ENCODE measurements at places on chromosomes 4 and X.
A peak's percentile ranks its signal among the peaks of the same experiment; 100 is the strongest.

GRCh38 chr4:1628892-1629698, 55.0 kb downstream of the FAM53A start:
- DNase-seq: peak; percentile 70

DNA sequence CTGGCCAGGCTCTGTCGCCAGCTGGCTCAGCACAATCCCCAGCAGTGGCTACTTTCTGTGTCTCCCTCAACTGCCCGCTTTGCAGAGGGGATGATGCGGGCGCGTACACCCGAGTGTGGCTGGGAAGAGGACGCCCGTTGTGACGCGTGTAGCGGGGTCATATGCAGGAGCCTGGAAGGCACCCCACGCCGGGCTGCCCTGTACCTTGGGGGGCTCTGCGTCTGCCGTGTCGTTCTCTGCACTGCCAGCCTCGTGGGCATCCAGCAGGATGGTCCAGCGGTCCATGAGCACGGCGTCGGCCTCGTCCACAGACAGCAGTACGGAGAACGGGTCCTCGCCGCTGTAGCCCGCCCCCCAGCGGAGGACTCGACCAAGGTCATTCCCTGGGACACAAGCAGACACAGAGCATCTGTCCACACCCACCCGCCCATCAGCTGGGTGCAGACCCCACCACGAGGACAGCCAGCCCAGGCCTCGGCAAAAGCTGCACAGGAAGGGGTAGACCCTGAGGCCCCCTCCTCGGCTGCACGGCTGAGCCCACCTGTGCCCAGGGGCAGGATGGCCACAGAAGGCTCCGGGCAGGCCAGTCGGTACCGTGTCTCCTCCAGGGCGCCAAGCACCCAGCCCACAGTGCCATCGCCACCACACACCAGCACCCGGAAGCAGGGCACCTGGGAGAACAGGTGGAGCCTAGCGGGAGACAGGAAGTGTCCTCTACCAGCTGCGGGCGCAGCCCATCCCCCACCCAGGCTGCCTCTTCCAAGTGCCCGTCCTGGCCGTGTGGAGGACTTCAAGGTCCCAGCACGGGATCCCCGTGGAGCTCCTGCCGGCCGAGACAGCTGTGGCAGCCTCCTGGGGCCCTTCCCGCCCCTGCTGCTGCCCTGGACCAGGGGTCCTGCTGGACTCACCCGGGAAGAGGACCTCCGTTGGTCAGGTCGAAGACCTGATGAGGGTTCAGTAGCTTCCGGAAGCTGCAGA, 10.8 kb downstream of the DGKQ start:
- DNase-seq: no peak

- DNase-seq: no peak
Measured at GRCh38 chrX:11791090-11791489, 33.1 kb downstream of the MSL3 start.

DNA sequence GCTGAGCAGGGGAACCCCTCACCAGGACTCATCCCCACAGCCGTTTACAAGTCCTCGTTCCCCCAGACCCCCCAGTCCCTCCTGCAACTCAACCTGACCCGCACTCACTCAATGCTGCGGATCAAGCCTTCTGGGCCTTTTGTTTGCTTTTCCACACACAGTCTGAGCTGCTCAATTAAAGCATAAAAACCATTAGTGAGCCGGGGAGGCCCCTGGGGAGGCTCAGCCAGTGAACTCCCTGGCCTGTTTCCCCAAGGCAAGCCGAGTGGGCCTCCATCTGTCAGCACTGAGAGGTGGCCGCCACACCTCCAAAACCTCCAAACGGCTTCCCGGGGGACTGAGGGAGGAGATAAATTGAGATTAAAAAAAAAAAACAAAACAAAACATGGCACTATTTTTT, 158.5 kb downstream of the SHOX start:
- no peak for DNase-seq

- no peak for DNase-seq
Measured at GRCh38 chr4:152306541-152306940, 229.4 kb downstream of the FBXW7 start.

- DNase-seq: no peak
Measured at GRCh38 chr4:138111462-138112000, 130.6 kb downstream of the SLC7A11 start.

- no peak for DNase-seq
Measured at GRCh38 chr4:143599827-143600226, 86.3 kb downstream of the SMARCA5 start.

DNA sequence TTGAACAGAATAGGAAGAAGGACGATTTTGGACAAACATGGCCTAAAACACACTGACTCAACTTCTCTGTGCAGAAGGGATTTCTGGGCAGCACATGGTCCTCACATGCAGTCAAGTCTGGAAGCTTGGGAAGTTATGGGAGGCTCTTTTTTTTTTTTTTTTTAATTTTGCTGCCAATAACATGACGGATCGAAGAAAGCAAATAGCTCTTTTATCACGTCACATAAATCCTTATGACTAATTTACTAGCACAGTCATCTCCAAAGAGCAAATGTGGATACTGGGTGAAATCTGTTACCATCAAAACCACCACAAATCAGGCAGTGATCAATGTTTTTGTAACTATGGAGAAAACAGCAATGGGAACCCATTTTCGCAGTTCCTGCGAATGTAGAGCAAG, 193.3 kb upstream of the FAM9B start:
- no peak for DNase-seq

DNA sequence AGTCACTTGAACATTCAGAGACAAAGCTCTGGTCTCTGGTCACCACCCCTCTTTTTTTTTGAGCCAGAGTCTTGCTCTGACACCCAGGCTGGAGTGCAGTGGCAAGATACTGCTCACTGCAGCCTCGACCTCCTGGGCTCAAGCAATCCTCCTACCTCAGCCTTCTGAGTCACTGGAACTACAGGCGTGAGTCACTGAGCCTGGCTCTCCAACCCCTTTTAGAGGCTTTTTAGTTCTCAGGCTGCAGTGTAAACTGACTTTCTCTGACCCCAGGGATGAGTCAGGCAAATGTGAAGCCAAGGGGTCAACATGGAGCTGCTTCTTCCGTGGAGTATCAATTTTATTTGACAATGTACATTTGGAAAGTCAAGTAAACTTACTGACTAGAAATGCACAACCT, 229.2 kb downstream of the PTTG2 start:
- no peak for DNase-seq

GRCh38 chrX:39550795-39551361, 546.9 kb downstream of the BCOR start:
- DNase-seq: no peak

GRCh38 chr4:121049072-121049599, 23.2 kb downstream of the NDNF start:
- DNase-seq: no peak

DNA sequence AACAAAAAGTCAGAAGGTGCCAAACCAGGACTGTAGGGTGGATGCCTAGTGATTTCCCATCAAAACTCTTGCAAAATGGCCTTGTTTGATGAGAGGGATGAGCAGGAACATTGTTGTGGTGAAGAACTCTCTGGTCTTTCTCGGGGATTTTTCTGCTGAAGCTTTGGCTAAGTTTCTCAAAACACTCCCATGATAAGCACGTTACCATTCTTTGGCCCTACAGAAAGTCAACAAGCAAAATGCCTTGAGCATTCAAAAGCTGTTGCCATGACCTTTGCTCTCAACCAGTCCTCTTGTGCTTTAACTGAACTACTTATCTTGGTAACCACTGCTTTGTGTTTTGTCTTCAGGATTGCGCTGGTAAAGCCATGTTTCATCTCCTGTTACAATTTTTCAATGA, 3.0 kb upstream of the SEC31A start:
- DNase-seq: no peak

- DNase-seq: no peak
Measured at GRCh38 chr4:157674699-157675098, 454.2 kb downstream of the GRIA2 start.

DNA sequence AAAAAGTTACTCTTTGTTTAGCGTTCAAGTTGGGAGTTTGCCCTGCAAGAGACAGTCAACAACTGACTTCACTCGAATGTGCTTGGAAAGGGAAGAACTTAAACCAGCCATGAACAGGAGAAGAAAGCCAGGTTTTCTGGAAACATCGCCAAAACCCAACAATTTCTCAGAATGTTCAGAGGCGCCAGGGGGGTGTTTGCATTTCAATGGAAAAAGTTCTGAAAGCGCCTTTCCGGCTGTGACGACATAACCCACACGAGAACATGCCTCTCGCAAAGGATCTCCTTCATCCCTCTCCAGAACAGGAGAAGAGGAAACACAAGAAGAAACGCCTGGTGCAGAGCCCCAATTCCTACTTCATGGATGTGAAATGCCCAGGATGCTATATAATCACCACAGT, 78.1 kb upstream of the ADGRA3 start:
- no peak for DNase-seq

GRCh38 chr4:152696764-152697261, 17.0 kb upstream of the TMEM154 start:
- DNase-seq: peak; percentile 57

- DNase-seq: no peak
Measured at GRCh38 chrX:15401378-15401777, 17.2 kb upstream of the VEGFD start.
